Adipose tissue (tissue), 3 donors: ENCODE measurements at places on chromosomes 5 and 9. TPM values are rescaled to one million over a fixed set of nuclear protein-coding genes. Genes with fewer than 3 reads are reported as not detected.

The NUDT12 gene
- polyA plus RNA-seq, result 4.8 TPM

The IGFBPL1 gene
- 0.13 TPM for polyA plus RNA-seq

The TAF1L gene
- polyA plus RNA-seq, result 0.01 TPM

The CCNI2 gene
- 1.2 TPM for polyA plus RNA-seq

The GLIPR2 gene
- 4.0 TPM for polyA plus RNA-seq

The TNC gene
- polyA plus RNA-seq, result 1.9 TPM

The SHOC1 gene
- polyA plus RNA-seq, result 0.01 TPM

The RANBP3L gene
- polyA plus RNA-seq, result 0.05 TPM
